HCEC 1CT (cell line): ENCODE measurements at places on chromosomes 4 and X.

- no peak for DNase-seq
These were observed 84.1 kb upstream of the NEIL3 start for GRCh38 chr4:177225605-177226004.

- no peak for DNase-seq
These were observed 20.8 kb downstream of the BCOR start for GRCh38 chrX:40076750-40077575.

- no peak for DNase-seq
These were observed 64.6 kb downstream of the FHIP1A start for GRCh38 chr4:151473521-151474097.

DNA sequence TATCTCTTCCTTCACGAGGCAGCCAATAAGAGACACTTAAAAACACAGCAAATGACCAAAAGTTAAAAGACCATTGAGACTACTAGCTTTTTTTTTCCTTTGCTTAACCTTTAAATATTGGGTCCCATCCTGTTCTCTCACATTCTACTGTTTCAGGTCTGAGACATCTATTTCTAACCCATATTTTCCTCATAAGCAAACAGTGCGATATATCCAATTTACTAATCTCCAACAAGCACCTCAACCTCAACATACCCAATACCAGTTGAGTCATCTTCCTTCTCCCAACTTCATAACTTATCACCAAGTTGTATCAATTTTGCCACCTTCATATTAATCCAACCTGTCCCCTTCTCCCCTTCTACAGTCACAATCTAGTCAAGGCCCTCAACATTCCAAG, 7.0 kb downstream of the AWAT1 start:
- no peak for DNase-seq

GRCh38 chr4:6169239-6169638, 31.1 kb downstream of the JAKMIP1 start:
- DNase-seq = no peak

DNA sequence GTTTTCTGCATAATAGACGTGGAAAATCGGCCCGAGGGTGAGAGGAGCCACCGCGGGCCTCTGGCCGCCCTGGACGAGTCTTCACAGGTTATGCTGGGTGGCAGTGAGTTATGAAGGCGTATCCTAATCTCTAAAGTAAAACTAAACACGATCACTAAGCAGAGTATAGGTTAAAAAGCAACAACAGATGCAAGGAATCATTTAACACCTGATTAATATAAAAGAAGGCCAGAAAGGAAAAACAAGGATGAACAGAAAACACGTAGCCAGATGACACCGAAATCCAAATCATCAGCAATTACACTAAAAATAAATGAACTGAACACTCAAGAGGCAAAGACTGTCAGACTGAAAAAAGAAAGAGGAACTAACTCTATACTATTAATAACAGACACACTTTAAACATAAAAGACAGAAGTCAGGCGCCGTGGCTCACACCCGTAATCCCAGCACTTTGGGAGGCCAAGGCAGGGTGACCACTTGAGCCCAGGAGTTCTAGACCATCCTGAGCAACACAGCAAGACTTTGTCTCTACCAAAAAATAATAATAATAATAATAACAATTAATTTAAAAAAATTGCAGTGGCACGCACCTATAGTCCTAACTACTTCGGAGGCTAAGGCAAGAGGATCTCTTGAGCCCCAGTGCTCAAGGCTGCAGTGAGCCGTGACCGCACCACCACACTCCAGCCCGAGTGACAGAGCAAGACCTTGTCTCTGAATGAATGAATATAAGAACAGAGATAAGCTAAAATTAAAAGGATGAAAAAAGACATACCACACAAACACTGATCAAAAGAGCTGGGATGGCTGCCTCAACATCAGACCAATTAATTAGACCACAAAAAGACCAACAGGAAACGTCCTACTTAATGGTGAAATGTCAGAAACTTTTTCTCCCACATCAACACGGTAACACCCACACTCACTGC, 30.0 kb downstream of the CTBP1 start:
- no peak for DNase-seq

GRCh38 chrX:9293903-9294302, 171.0 kb upstream of the TBL1X start:
- DNase-seq = no peak

- no peak for DNase-seq
These were observed 20.8 kb downstream of the ENPP6 start for GRCh38 chr4:184196730-184197385.

- no peak for DNase-seq
These were observed 123.5 kb upstream of the LEF1 start for GRCh38 chr4:108292229-108292628.

GRCh38 chr4:125826801-125827695, 512.3 kb downstream of the FAT4 start:
- DNase-seq = no peak

- DNase-seq = no peak
These were observed 218.7 kb upstream of the NDST4 start for GRCh38 chr4:115332078-115332477.

DNA sequence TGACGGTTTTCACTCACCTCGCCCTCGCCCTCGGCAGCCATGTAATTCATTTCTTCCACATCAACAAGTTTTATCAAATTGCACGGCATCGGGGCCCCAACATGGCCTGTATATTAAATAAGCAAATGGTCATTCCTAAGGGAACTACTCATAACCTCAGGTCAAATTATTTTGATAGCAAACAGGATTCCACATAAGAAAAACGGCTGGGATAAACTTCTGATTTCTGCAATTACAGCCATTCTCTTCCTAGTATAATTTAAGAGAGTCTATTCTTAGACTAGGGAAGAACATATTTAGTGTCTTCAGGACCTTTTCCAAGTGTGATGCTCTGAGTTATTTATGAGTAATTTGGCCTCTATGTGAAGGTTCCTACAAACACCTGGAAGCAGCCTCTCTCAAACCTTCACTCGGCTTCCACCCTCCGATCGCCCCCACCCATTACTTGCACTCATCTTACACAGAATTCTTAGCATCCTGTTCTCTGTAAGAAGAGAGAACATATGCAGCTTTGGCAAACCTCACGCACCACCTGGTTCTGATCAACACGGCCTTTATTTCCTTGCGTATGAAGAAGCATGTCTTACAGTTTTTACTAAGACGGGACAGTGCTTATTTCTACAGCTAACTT, 29.4 kb upstream of the CENPU start:
- DNase-seq = no peak

- no peak for DNase-seq
These were observed 57.1 kb downstream of the KIAA0232 start for GRCh38 chr4:6839579-6839978.

- DNase-seq = peak; percentile 61
These were observed 38.2 kb downstream of the STARD8 start for GRCh38 chrX:68685685-68686084.

DNA sequence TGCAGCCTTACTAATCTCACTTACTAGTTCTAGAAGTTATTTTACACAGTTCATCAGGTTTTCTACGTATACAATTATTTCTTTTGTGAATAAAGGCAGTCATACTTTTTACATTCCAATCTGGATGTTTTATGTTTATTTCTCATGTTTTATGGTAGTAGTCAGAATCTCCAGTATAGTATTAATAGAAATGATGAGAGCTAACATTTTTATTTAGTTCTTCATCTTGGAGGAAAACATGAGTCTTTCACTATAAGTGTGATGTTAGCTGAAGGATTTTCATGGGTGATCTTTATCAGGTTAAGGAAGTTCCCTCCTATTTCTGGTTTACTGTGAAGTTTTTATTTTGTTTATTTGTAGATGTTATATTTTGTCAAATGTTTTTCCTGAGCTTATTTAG, 256.1 kb upstream of the GIMD1 start:
- DNase-seq = peak; percentile 6

GRCh38 chr4:165877286-165877685, 4.2 kb downstream of the TLL1 start:
- no peak for DNase-seq

DNA sequence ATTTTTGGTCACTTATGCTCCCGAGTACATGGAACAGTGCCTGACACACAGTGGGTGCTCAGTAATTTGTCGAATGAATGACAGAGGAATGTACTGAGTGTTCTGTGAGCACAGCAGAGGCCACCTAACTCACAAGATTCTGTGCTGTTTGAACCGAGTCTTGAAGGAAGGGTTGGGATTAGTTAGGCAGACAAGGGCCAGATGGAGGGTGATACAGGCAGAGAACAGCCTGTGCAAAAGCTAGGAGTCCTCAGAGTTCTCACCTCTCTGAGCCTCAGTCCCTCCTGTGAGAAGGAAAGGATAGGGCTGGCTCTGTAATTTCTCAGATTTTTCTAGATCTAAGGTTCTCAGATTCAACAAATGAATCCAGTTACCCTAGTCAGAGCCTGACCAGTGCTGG, 108.8 kb downstream of the NHSL2 start:
- DNase-seq = no peak

DNA sequence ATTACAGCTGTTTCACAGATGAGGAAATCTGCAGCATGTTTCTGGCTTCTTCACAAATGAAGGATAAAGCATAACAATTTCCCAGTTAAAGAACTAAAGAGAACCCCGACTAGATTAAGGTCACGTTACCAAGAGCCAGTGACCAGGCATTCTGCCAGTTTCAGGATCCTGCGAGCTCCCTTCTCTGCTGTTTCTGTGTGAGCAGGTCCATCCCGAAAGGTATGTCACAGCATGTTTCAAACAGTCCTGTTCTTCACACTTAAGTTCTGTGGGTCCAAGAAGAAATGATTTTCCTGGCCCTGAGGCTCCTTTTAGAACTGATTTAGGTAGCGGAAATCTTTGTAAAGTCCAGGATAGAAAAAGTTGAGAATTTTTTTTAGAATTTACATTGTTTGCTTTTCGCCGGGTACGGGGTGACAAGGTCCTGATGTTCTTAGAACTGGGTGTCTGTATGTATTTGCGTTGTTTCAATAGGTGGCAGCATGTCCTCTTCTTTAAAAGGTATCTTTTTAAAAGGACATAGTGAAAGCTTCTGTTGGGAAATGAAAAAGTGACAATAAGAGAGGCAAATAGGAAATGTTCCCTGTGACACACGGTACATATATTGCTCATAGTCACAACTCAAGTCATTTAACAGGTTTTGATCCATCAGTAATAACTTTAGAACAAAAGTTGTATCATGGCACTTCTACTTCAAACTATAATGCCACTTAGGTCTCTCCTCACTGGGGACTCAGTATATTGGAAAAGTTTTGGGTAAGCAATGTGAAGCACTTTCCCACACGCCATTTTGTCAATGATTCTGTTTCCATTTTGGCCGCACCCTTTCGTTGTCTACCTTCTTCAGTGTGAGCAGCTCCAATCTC, 18.4 kb downstream of the IL21 start:
- DNase-seq = peak; percentile 50

GRCh38 chr4:188941524-188942119, 802.4 kb downstream of the TRIML1 start:
- DNase-seq = peak; percentile 95

DNA sequence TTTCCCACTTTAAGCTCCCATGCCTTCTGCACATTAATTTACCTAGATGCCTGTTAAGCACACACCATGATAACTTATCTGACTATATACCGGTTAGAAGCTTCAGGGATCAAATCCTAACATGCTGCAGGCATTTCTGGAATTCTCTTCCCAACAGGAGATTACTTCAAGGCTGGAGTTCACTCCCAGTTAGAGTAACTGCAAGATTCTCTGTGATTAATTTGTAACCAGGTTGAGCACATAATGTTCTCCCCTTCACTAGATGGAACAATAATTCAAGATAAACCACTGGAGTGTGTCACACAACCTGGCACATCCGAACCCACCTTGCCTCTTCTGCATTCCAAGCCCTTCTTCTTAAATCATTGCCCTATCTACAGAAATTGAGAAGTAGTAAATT, 11.8 kb upstream of the UGT2A3 start:
- no peak for DNase-seq

- no peak for DNase-seq
These were observed 1301.9 kb downstream of the PCDH7 start for GRCh38 chr4:32022071-32022470.

GRCh38 chrX:143854006-143854405, 29.9 kb upstream of the UBE2NL start:
- peak; percentile 74 for DNase-seq

- no peak for DNase-seq
These were observed 92.1 kb downstream of the RELL1 start for GRCh38 chr4:37594099-37594498.

DNA sequence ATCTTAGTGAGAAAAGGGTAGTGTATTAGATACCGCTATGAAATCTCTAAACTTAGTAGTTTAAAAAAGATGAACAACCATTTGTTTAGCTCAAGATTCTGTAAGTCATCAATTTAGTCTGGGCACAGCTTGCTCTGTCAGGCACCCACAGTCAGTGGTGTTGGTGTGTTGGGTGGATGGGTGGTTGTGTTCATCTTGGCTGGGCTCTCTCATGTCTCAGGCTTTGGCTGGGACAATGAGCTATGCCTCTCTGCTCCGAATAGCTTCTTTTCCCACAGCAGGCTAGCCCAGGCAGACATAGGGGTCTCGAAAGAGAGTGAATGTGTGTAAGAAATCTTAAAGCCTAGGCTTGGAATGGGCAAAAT, 127.0 kb upstream of the GATB start:
- no peak for DNase-seq

DNA sequence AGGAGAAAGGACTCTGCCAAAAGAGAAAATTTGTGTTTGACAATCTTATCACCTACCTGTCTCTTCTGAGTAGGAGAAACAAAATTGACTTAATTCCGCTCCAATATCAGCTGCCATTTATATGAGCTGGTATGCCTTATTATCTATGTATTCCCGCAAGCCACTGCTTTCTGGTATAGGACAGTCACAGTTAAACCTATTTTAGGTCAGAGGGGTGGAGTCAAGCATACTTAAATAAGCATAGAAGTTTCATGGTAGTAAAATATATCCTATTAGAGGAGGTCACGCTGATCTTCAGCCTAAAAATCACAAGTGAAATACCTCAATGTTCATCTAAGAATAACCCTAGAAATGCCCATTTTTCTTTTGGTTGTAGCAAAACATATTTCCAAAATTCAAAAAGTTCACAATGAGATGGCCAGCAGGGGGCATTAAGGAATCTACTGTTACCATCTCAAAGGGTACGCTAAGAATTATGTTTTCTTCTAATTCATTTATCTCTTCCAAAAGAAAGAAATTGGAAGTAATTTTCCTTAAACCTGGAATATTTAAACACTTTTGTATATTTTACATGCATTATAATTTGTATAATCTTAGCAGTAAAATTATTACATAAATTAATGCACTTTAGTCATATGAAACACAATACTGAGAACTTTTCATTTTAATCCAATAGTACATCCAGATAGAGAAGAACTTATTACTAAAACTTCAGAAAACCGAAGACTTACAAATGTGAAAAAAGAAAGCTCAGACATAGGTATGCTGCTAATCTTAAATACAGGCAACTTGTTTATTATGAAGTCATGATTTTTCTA, 10.5 kb downstream of the PPAT start:
- peak; percentile 7 for DNase-seq

GRCh38 chr4:11011249-11011648, 326.7 kb upstream of the CLNK start:
- DNase-seq = no peak

DNA sequence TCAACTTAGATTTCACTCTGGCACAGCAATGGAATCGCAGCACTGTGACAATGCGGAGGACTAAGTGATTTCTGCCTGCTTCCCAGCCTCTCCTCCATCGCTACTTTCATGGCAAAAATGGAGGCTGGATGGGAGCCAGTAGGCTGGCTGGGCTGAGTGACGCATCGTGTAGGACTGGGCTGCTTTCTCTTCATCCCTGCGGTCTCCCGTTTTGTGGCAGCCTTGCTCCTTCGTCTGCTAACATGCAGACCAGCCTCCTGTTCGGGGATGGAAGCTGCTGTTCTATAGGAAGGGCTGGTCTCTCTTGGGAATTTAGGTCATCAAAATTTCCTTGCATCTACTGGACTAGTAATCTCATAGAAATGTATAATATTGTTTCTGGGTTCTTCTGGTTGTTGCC, 15.8 kb upstream of the RGS12 start:
- peak; percentile 26 for DNase-seq

- no peak for DNase-seq
These were observed 159.4 kb upstream of the GPC4 start for GRCh38 chrX:133574716-133575115.
